ENCODE measurements at places on chromosomes 3 and 15.

- DNase-seq, result no peak
Measured at GRCh38 chr15:41948490-41948889, 23.9 kb downstream of the EHD4 start.

DNA sequence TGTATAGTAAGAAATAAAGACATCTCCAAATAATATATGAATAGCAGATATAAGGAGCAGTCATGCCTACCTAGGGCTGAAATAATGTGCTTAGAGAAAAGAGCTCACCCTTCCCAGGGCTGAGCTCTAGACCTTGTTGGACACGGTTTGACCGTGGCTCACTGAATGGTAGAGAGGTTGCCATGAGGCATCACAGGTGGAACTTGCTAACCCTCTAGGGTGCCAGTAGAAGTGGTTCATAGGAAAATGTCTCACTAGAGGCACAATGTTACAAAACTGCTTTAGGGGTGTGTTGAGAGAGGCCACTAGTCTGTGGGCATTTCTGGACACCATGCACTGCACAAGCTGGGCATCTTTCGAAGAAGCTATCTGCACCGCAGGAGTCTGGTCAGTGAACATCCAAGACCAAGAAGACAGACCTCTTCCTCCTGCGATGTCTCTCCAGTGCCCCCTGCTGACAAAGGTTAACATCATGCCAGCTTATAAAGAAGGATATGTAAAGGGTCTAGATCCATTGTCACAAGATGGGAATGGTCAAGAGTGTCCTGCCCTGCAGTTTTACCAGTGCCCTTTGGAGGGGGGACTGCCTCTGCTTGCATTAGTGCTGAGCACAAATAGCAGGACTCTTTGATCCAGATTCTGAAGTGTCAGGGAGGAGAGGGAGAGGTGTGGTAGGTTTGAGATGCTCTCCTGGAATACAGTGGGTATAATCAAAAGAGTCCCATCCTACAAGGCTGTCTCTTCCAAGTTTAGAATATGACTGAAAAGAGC, 266.8 kb downstream of the ZNF385D start:
- DNase-seq, result no peak

DNA sequence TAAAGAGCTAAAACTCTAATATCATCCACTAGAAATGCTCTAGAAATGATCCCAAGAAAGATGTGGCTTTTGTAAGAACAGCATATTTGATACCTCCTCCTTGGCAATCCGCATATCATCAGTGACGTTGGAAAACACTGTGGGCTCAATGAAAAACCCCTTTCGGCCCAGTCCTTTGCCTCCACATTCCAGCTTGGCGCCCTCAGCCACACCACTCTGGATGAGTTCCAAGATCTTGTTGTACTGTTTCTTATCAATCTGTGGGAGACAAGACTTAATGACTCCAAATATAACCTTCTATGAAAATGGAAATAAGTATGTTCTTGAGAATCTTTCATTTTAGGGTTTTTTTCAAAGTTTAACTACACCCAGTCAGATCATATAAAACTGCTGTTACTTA, 103.6 kb downstream of the ALDH1A2 start:
- DNase-seq, result no peak

DNA sequence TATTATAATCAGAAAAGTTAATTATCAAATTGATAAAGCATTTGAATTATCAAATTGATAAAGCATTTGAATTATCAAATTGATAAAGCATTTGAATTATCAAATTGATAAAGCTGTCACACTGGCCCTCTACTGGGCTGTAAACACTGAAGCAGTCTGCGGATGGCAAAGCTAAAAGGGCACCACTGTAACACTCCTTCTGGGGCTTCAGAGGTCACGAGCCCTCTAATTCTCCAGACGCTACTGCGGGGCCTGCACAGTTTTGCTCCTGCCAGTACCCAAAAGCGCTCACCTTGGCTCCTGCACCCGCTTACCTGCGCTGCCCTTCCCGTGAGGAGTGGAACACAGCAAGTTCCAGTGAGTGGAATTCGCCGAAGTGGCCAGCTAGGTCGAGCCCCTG, 409.0 kb upstream of the KCNMB2 start:
- no peak for DNase-seq

DNA sequence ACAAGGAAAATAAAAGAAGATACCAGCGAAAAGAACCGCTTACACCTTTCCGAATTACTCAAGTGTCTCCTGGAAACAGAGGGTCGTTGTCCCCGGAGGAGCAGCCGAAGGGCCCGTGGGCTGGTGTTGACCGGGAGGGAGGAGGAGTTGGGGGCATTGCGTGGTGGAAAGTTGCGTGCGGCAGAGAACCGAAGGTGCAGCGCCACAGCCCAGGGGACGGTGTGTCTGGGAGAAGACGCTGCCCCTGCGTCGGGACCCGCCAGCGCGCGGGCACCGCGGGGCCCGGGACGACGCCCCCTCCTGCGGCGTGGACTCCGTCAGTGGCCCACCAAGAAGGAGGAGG, 325 bp downstream of the ALCAM start:
- no peak for DNase-seq

- no peak for DNase-seq
Measured at GRCh38 chr15:44183363-44183762, 11.7 kb downstream of the FRMD5 start.

GRCh38 chr3:57654267-57654666, 38.6 kb downstream of the DENND6A start:
- no peak for DNase-seq

Data from activated CD4-positive, CD25-positive, alpha-beta regulatory T cell treated with anti-CD3 and anti-CD28 coated beads, Interleukin-2, amount 50 U/mL, for 16 hours (primary cell).